ENCODE measurements at places on chromosomes 3 and 15.

DNA sequence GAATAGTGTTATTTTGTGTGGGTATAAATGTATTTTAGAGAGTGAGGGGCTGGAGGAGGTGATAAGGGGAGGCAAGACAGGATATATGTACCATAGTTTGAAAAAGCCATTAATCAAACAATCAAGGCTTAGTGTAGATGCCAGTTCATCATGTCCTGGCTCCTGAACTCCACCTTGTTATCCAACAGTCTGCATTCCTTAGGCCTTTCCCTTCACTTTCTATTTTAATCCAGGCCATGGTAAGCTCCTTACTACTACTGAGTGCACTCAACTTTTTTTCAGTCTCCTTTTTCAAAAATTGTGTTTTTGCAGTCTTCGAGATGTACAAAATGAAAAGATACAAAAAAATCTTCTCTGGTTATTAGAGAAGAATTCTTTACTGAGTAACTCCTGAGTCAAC lies 700.5 kb upstream of the NAALADL2 start:
- no peak for DNase-seq

DNA sequence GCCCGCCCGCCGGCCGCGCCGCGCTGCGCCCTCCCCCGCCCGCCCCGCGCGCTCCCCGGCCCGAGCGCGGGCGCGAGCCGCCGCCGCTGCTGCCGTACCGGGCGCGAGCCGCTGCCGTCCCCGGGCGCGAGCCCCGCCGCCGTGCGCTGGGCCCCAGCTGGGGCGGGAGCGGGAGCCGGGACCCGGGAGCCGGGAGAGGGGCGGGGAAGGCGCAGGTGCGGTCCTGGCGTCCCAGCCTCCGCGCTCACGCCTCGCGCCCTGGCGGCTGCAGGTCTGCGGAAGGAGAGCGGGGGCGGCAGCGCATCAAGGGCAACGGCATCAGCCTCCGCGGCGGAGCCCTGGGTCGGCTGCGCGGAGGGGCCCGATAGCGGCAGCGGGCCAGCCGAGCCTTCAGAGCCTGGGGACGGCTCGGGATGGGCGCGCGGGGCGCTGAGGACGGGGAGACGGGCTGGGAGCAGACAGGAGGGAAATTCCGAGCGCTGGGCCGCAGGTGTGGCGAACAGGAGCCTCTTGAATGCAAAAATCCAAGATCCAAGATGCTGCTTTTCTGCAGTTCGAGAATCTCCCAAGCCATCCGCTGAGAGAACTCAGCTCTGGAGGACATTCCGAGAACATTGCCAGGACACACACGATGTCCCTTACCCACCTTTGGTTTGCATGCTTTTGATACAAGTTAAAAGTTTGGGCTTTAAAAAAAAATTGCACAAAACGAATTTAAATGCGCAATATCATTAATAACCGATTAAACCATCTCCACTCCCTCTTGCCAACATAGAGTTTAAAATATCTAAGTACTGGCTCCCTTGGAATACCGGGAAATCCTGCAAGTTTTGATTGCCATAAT lies 251.1 kb downstream of the TJP1 start:
- DNase-seq = no peak

GRCh38 chr3:59256230-59256629 lies 206.4 kb upstream of the CFAP20DC start:
- DNase-seq = no peak

DNA sequence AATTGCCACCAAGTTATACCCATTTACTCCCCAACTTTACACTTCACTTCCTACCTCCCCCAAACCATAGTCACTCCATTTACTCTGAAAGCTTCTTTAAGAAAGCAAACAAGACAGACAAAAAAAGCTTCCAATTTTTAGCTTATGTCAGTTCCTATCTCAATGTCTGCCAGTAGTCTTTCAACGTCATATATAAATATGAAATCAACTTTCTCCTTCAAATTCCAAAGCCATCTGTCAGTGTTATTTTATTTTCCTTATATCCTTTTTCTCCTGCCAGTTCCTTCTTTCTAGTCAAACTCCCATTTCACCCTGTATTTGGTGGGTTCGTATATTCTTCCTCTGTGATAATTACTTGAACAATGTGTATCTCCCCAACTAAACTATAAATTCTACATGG lies 85.8 kb upstream of the CMC1 start:
- no peak for DNase-seq

GRCh38 chr3:29065211-29065785 lies 215.6 kb upstream of the RBMS3 start:
- DNase-seq = peak; percentile 75

- DNase-seq = no peak
Measured at GRCh38 chr3:195441476-195441991, 1.3 kb downstream of the ACAP2 start.

DNA sequence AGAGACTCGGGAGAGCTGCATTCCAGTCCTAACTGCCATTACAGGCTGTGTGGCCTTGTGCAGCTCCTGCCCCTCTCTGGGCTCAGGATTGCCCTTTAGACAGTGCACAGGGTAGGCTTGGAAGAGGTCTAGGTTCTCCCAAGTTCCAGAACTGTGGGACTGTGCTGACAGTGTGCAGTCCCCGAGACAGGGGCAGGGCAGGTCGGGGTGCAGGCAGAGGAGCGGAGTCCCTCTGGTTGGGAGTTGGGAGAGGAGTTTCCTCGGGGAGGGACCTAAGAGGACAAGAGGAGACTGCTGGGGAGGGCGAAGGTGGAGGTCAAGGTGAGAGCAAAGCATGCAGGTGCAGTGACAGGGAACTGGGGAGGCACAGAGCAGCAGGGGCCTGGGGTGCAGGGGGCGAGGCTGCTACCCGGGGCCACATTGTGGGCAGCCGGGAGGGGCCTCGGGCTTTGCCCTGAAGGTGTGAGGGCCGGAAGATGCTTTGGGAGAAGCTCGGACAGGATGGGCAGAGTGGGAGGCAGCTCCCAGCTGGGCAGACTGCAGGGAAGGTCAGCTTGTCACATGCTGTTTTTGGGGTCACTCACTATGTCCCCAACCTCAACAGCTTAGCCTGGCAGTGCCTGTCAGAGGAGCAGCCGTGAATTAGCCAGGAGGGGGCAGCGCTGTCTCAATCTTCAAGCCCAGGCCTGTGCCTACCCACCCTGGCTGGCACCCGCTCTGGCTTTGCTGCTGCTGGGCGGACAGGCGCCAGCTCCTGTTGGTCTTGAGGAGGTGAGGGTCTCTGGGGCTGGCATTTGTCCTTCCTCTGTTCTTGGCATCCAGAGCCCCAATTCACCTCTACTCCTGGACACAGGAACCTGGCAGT lies 15.4 kb upstream of the CSPG4 start:
- DNase-seq = no peak

DNA sequence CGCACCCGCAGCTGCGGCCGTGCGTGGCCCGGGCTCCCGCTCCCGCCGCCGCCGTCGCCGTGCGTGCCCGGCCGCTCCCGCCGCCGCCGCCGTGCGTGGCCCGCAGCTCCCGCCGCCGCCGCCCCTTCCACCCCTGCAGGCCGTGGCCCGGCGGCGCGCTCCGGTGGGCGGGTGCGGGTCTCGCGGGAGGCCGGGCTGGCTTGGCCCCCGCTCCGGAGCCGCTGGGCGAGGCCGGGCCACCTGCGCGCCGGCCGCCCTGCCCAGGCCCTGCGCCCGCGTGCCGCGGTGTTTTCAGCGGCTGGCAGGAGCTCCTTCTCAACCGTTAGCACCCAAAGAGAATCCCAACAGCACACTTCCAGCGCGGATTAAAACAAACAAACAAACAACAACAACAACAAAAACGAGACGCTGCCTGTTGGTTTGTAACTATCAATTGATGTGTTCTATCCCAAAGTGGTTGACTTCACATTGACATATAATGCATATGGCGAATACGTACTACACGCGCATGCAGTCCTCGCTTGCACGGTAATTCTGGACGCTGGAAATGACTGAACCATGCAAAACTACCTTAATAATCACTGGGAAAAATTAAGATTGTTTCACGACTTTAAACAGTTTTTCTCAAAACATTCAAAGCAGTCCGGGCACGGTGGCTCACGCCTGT lies 113.7 kb upstream of the GOLGA8J start:
- DNase-seq = no peak

DNA sequence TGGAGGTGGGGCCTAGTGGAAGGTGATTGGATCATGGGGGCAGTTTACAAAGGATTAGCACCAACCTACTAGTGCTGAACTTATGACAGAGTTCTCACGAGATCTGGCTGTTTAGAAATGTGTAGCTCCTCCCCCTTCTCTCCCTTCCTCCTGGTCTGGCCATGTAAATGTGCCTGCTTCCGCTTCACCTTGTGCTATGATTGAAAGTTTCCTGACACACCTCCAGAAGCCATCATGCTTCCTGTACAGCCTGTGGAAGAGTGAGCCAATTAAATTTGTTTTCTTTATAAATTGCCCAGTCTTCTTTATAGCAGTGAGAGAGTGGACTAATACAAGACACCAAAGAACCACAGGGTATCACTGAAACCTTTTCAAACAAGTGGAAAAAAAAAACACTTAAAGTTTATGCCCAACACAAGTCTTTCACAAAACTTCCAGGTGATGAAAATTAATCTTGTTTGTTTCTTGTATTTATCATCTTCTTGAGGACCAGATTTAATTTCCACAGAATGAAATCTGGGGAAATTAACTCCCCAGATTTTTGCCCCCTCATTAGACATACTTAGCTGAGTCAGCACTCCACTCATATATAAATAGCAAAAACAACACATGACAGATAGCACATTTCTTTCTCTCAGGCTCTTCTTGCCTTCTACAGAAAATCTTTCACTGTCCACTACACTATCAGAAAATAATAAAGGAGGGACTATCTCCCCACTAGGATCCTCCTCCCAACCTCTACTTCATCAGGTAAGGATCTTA lies 847.2 kb downstream of the TUSC7 start:
- no peak for DNase-seq

DNA sequence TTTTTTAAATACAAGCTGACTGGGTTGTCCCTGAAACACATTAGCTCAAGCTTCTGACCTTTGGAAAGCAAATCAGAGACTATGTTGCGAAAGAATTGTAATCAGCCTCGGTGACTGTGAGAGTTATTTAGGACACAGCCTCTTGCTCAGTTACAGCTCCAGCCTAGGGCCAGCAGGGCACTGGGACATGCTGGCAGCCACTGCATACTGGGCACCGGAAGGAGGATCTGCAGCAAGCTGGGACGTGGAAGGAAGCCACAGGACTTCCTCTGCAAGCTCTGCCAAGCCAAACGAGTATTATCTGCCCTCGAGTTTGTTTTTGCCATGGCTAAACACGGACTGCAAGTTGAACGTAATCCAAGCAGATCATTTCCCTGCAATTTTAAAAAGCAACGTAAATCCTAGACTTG lies 24.4 kb upstream of the COPG1 start:
- DNase-seq = peak; percentile 80

DNA sequence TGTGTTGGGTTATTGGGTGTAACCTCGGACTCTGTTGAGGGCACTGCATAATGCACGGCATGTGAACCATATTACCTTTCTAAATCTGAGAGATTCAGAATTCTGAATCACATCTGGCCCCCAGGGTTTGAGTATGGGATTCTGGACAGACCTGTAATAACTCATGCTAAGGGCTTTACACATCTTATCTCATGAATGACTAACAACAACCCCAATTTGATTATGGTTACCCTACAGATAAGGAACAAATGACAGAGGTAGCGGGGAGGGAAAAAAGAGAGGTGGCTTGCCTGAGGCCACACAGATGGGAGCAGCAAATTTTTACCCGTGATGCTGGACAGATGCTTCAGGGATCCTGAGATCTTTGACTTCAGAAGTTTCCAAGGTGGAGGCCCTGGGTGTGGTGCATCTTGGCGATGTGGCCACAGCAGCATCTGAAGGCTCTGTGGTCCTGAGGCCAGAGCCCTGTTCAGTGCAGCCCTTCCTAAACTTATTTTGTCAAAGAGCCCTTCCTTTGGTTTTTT lies 43.8 kb downstream of the POMGNT2 start:
- no peak for DNase-seq

DNA sequence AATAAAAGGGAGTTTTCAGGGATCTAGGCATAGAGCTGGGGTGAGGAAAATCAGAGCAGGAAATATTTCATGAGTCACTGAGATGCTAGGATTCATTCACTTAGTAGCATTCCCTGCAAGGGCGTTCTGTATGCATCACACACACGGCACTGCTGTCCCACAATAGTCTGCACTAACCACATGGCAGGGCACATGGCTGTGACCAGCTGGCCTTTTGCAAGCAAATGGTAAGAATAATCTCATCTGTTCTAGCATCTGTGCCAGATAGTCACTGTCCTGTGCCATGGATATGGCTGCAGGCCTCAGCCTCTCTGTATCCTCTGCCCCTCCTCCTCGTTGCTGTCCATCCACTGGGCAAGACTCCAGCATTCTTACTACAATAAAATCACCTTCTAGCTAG lies 37.8 kb downstream of the BOC start:
- DNase-seq = peak; percentile 55

GRCh38 chr3:123102826-123103225 lies 36.0 kb downstream of the PDIA5 start:
- DNase-seq = no peak

DNA sequence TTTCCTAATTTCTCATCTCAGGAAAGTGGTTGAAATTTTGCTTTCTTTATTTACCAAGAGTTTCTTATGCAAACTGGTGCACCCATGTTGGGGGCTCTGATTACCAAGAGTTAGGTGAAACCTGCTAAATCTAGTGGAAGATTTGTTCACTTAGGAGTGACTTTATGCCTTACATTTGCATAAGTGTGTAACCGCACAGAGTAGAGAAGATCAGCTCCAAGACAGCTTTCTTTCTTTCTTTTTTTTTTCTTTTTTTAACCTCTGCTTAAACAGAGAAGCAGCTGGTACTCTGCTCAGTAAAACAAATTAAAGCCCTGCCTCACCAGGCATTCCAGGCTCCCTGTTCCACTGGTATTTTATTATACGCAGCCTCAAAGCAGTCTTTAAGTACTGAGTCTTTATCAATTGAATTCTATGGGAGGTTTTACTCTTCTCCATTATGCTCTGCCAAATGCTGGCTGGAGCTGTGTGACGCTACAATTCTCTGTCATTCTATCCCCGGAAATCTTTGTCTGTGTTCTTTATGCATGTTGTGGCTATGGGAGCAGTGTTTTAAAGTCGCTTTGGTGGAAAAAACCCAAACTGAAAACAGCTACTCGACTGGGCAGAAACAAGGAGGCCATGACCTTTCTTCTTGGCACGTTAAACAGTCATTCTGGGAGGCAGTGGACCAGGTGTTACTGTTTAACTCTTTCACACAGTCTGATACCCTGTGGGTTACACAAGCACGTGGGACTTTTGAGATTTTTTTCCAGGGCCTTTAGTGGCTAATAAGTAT lies 55.2 kb upstream of the GBE1 start:
- DNase-seq = no peak

- no peak for DNase-seq
Measured at GRCh38 chr3:128217702-128218547, 64.6 kb downstream of the EEFSEC start.

DNA sequence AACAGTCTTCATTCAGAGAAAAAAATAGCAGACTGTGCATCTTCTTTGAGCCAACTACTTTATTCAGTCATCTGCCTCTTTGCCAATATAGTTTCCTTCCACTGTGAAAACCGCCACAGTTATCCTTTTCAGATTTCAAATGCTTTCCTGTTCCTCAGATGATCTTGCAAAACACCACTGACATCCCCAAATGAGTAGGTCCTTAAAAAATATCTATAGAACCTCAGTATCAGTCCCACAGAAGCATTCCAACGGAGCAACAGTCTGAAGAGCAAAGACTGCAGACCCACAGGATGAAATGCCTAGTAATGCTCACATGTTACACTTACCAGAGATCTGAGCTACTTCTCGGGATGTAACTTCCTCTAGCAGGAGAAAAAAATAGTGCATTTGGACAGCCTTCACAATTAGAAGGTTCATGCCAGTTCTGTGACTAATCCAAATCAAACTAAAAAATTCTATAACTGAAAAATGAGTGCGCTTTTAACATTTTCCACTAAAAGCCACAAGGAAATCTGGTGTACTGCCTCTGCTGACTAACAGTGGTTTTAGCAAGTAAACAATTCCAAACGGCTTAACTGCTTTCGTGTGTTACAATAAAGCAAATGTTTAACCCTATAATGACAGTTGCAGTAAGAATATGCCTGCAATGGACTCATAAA lies at the start of gene ANKRD28:
Gene ANKRD28, minus strand, starts transcription at position 338 of the 662 bp plus-strand sequence. CDS start 1,458 bp downstream, outside the sequence.
- no peak for DNase-seq

Measured in anterior cingulate cortex (tissue), 58 donors.